ENCODE measurements at places on chromosomes 4 and X.

- no peak for DNase-seq
These were observed 318.3 kb upstream of the MAGEB18 start for GRCh38 chrX:25819879-25820278.

- DNase-seq: no peak
These were observed 45.5 kb upstream of the FAM241A start for GRCh38 chr4:112099701-112100297.

DNA sequence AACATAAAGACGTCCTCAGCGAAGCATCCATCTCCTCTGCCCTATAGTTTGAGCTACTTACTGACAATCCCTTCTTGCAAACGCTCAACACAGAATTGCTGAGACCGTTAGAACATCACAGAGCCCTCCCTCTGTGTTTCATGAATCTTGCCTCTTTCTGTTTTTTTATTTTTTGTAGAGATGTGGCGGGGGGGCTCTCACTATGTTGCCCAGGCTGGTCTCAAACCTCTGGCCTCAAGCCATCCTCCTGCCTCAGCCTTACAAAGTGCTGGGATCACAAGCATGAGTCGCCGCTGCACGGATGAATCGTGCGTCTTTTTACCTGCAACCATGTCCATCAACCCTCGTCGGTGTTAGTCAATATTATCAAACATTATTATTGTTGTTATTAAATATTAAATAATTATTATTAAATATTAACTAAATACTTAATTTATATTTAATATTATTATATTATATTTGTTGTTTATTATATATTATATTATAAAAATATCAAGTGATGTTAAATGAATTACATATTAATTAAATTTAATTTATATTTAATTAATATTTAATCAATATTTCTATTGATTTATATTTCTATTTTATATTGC is 200.7 kb downstream of the CRLF2 start:
- no peak for DNase-seq

- no peak for DNase-seq
These were observed 866 bp downstream of the RBM46 start for GRCh38 chr4:154781983-154782293.

GRCh38 chr4:163804001-163804400 is 309.5 kb downstream of the TMA16 start:
- no peak for DNase-seq

GRCh38 chr4:151015459-151016347 is 619 bp upstream of the LRBA start:
- peak; percentile 49 for DNase-seq

DNA sequence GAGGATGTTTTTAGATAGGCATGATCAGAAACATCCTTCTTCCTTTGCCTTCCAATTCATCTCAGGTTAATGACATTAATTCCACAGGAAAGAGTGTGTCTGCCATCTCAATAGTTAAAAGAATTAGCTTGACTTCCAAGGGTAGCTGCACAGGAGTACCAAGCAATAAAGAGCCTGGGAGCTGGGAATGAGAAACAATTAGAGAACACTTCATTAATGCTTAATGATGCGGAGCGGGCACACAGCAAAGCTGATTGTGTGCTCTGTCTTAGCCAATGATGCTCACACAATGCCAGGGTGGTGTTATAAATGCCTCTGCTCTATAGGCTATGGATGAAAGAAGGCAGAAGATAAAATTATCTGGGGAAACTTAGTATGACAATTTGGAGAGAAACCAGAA is 1052.5 kb upstream of the LCORL start:
- DNase-seq: no peak

- DNase-seq: no peak
These were observed 390.1 kb downstream of the UNC5C start for GRCh38 chr4:95158626-95159025.

DNA sequence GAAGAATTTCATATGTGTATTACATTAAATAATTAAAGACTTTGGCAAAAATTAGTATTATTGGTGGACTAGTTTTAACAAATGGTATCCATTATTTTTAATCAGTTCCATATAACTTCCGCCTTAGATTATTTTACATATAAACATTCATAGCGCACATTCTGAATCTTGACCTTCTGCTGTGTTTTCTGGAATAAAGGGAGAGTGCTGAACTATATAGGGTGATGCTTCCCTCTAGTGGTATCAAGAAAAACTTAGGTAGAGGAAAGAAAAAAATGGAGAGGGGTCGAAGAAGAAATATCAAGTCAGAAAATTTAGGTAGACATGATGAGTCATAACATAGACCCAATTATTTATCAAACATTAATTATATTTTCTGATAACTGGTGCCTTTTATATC is 155.6 kb upstream of the PACRGL start:
- no peak for DNase-seq

- DNase-seq: no peak
These were observed 529.1 kb upstream of the SMIM31 start for GRCh38 chr4:164224871-164225270.

DNA sequence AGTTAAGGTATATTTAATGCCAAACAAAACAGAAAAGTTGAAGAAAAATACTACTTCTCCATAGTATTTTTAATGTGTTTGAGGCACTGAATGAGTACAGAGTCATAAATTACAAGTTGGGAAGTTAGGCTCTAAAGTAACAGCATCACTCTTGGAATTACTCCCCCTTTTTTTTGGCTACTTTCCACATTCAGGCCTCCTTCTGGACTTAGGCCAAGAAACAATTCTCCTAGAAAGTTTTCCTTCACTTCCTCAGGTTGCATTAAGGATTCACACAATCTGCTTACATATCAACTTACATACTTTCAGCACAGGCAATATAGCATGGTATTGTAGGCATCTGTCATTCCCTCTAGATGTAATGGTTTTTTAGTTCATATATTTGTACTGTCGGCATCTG is 52.1 kb downstream of the TMEM165 start:
- no peak for DNase-seq

- DNase-seq: no peak
These were observed 200.6 kb downstream of the BCOR start for GRCh38 chrX:39896951-39897740.

DNA sequence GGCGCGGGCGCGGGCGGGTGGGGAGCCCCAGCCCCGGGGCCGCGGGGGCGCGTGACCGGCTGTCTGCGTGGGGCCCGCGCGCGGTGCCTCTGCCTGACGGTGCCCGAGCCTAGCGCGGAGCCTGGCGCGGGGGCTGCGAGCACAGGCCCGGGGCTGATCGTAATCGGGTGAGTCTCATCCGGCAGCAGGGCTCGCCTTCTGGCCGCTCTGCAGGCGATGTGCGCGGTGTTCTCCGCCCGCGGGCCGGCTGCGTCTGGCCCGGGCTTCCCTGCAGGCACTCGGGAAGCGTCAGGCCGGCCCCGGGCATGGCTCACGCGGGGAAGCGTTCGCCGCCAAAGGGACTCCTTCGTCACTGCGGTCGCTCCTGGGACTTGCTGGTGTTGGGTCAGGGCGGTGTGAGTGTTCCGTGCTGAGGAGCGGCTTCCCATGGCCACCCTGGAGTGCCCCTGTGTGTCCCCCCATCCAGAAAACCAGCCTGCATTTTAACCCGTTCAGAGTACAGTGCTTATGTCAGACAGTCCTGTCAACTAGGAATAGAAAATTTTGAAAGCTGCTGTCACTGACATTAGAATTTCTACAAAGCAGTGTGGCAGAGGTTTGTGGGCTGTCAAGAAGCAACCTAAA is 40.6 kb downstream of the FAM149A start:
- peak; percentile 4 for DNase-seq

DNA sequence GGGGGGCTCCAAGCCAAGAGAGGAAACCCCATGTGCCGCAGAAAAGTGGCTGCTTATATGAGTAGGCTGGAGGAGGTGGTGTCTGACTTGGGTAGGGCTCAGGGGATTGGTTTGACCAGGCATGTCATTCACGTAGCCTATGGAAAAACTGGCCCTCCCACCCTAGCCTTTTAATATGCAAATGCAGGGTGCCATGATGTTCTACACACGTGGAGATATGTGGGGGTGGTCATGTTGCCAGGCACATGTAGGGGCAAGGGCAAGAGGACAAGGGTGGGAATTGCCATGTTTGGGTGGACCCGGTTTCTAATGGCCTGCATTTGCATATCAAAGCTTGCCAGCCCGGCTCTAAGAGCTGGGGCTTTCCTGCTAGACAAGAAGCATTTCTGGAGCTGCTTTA is 86.9 kb upstream of the SHISA3 start:
- no peak for DNase-seq

DNA sequence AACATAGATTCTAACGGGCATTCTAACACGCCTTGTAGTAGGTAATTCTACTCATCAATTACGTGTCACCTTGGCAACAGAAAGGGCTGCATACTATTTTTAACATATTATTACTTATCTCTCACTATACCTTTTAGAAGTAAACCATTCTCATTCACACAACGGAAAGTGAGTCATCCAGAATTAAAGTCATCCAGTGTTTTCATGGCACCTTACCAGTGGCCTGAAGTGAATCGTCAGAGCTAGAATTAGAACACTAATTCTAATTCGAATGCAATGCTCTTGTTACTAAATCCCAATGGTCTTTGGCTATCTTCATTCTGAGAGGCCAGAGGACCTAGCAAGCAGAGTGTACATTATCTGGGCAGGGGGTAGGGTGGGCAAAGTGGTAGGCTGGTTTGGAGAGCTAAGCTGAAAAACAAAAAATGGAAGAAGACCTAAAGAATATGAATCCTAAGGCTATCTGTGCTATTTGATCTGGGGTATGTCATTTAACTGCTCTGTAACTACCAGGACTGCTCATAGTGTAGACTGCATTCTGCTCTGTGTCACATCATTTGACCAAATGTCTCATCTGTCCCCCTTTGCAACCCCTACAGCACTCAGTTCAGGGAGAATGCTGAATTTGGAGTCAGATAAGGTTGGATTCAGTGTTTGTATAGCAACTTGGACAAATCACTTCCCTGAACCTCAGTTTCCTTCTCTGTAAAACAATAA is 96.5 kb downstream of the HDAC8 start:
- no peak for DNase-seq

DNA sequence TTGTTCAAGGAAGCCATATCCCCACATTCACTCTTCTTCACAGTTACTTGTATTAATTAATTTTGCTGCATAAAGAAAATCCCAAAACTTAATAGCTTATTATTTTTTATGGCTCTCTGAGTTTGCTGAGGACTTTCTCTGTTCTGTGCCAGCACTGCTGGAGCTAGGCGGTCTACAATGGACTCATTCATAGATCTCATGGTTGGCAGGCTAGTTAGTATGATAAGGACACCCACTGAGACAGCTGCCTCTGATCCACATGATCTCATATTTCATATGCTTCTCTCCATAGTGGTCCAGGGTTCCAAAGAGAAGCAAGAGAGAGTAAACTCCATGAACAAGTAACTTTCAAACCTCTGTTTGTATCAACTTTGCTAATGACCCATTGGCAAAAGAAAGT is 170.2 kb downstream of the ADGRA3 start:
- no peak for DNase-seq

DNA sequence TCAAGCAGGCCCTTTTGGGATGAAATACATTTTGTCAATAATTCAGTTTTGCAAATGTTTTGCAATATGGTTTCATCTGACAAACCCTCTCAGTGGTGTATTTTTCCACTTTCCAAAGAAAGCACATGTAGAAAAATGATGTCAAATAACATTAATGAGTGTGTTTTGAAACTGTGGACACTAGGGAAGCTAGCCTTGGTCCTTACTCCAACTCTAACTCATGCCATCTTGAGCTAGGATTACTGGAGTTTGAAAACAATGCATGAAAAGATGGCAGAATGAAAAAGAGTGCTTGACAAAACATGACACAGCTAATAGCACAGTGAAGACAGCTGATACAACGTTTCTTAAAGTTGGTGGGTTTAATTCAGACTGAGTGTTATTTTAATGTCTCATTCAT is 41.4 kb downstream of the HAND2 start:
- DNase-seq: no peak

GRCh38 chrX:48496660-48497059 is 12.1 kb upstream of the PORCN start:
- no peak for DNase-seq

- no peak for DNase-seq
These were observed 9.1 kb downstream of the NSG1 start for GRCh38 chr4:4395849-4396627.

GRCh38 chr4:60117726-60118323 is 1082.3 kb upstream of the ADGRL3 start:
- no peak for DNase-seq

DNA sequence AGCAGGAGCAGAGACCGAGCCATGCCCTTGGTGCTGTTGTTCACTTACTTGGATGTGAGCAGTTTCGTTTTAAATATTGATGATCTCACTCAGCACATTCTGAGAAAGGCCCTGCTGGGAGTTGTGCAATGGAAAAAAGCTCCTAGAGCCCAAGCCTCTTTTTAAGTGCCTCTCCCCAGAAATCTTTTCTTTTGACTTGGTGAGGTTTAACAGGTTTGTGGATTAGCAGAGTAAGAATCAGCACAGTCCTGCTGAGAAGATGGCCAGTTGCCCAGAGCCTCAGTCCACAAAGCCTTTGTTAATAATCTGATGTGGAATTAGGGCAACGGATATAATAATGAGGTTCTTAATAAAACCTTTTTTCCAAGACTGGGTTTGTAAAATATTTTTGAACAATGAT is 157.5 kb upstream of the ATP6AP2 start:
- no peak for DNase-seq

GRCh38 chr4:39146211-39146610 is 36.1 kb upstream of the WDR19 start:
- no peak for DNase-seq

- no peak for DNase-seq
These were observed 51.2 kb downstream of the INTS12 start for GRCh38 chr4:105657117-105657765.

DNA sequence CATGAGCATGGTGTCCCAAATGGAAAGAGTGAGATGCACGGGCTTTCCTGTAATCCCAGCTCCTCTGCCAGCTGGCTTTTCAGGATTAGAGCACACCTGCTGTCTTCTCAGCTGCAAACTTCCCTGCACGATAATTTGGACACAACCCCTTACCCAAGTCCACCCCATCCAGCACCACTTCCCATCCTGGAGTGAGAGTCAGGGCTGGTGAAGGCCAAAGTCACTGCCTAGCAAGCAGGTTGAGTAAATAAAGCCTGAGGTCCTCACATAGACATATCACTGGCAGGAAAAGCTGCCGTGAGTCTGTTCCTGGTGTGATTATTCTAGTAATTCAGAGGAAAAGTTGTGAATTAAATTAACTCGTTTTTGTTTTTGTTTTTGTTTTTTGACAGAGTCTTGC is 113.9 kb upstream of the MBNL3 start:
- no peak for DNase-seq

DNA sequence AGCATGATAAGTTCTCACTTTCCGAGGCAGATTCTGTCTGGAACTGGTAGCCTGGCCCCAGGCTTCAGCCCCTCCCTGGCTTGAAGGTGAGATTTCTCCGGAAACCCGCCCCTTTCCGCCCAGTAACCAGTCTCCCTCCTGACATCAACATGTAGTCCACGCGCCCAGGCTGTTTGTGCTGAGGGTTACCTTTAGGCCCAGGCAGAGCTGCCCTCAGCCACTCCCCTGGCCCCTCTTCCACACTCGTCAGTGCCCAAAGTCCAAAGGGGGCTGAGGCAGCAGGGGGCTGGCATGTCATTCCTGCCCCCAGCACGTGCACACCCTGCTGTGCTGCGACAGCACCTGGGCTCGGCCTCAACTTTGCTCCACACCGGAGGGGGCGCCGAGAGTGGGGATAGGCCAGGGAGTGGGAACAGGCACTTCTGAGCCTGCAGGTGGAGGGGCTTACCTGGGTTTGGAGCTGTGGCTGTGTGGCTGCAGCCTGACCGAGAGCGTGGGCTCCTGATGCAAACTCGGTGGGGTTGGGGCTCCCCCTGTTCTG is 69.5 kb upstream of the ANK2 start:
- no peak for DNase-seq

- no peak for DNase-seq
These were observed 77.8 kb upstream of the STIM2 start for GRCh38 chr4:26782830-26783202.

GRCh38 chr4:168711197-168712140 is 214.6 kb downstream of the PALLD start:
- DNase-seq: no peak
